ENCODE measurements at places on chromosomes 3 and 15. TPM values are rescaled to one million over a fixed set of nuclear protein-coding genes. Genes with fewer than 3 reads are reported as not detected.

- DNase-seq: no peak
Measured at GRCh38 chr3:66553441-66554113, 52.8 kb upstream of the LRIG1 start.

- peak; percentile 90 for DNase-seq
Measured at GRCh38 chr3:43389388-43390254, 103.3 kb downstream of the SNRK start.

- no peak for DNase-seq
Measured at GRCh38 chr3:64342940-64343688, 117.8 kb upstream of the PRICKLE2 start.

DNA sequence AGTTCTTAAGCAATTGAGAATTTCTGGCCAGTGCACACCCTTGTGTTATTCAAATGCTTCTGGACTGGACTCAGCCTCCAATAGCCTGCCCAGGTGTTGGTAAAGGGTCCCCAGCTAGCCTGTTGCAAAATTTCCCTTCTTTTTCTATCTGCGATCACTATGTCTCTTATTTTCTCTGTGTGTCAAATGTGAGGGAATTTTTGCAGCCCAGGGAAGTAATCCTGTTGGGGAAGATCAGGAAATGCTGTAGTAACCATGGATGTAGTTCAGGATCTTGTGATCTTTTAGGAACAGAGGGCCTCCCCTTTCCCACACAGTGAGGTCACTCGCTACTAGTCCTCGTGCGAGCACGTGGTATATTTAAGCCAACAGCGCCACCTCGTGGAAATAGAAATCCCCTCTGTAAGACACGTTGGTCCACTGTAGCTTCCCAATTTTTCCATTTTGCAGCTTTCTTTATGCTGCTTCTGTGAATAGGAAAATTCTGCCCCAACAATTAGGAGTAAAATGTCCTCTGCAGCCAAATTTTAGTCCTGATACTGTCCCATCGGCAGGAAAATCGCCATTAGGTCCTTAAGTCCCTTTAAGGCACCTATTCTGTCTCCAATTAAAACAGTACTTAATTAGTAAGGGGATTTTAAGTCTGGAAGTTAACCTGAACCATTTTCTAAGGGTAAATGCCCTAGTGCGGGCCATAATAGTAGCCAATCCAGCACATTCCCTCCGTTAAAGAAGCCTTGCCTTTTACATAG is 4.0 kb upstream of the SMCO1 start:
- DNase-seq: peak; percentile 71

DNA sequence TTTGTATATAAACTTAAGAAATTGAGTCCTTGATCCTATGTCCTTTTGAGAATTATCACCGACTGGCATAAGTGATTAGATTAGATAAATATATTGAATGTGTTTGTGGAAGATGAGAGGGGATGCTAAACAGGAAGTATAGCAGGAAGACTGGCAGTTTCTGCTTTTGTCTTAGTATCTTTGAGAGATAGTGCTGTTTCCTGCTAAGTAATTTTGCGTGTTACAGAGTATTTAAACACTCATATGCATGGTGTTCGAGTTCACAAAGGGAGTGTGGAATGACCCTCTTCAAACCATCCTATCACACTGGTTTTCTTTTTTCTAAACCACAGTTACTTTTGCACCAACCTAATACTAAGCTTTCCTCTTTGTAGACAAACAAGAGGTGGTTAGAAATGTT is 106.0 kb downstream of the KLHL25 start:
- no peak for DNase-seq

GRCh38 chr3:54970895-54971294 is 43.0 kb upstream of the LRTM1 start:
- no peak for DNase-seq

- DNase-seq: no peak
Measured at GRCh38 chr3:171374661-171375285, 85.4 kb downstream of the TNIK start.

DNA sequence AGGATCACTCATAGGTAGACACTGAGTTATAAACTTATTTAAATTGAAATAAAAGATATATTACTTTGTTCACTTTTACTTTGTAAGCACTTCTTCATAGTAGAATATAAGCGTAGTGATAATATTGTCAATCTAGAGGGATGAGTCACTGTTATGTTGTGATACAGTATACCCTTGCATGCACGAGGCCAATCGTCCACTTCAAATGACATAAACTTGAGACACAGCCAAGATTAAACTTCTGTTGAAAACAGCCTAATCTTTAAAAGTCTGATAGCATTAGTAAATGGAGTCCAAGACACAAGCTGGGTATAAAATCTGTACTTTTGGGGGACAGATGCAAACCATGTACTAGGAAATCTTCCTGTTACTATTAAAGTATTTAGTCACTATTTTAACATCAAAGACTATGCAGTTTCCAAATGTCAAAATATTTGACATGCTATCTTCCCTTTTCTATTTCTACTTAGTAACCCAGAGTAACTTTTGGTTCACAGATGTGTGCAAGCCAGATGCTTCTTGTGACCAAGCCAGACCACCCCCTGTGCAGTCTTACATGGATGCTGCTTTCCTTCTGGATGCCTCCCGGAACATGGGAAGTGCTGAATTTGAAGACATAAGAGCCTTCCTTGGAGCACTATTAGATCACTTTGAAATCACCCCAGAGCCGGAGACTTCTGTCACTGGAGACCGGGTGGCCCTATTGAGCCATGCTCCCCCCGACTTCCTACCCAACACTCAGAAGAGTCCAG is 85.3 kb downstream of the PIK3R4 start:
- DNase-seq: no peak

DNA sequence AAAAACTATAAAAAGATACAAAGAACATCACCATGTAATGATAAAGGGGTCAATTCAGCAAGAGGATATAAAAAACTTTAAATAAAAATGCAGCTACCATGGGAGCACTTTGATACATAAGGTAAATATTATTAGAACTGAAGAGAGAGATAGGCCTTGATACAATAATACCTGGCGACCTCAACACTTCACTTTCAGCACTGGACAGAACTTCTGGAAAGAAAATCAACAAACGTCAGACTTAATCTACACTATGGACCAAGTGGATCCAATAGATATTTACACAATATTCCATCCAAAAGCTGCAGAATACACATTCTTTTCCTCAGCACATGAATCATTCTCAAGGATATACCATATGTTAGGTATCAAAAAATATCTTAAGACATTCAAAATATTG is 42.0 kb downstream of the WDR49 start:
- DNase-seq: no peak

- DNase-seq: no peak
Measured at GRCh38 chr3:2363854-2364253, 265.2 kb downstream of the CNTN4 start.

GRCh38 chr3:172820492-172820891 is 70.0 kb downstream of the ECT2 start:
- no peak for DNase-seq

- no peak for DNase-seq
Measured at GRCh38 chr3:63274359-63274758, 3.7 kb upstream of the SYNPR start.

DNA sequence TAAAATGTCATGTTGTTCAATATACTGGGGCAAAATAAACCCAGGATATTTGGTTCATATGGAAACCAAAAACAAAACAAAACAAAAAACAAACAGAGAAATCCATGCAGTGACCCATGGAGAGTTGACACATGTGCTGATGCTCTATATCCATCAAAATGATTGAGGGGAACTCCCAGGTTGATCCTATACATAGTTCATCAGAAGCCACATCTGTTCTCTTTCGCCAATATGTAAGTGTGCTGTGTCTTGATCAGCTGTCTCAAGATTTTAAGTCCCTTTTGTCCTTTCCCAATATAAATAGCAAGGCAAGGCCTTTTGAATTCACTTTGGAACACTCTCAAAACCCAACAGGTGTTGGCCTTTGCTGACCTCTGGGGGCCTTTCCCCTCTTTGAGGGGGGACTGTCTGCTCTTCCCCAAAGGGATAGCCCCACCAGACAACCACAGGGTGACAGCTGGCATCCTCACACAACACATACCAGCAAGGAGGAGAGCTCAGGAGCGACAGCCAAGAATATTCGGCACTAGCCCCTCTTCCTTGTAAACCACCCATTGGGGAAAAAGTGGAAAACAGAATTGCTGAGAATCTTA is 209.4 kb upstream of the CD96 start:
- DNase-seq: no peak

DNA sequence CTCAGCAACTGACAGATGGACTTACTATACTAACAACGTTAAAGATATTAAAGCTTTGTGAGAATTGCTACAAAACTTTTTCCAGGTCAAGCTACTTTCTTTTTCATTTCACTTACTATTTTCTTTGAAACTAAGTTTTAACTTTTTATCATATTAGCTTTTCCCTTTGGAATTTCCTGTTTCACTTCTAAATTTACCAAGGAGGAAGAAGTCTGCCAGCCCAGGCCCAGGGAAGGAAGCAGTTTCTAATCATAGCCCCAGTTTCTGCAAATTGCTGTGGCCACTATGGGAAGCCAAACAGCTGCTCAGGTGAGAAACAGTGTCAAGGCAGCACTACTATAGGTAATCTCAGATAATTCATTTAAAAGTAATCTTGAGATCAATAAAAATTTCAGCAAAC is 18.4 kb downstream of the CYFIP1 start:
- no peak for DNase-seq

DNA sequence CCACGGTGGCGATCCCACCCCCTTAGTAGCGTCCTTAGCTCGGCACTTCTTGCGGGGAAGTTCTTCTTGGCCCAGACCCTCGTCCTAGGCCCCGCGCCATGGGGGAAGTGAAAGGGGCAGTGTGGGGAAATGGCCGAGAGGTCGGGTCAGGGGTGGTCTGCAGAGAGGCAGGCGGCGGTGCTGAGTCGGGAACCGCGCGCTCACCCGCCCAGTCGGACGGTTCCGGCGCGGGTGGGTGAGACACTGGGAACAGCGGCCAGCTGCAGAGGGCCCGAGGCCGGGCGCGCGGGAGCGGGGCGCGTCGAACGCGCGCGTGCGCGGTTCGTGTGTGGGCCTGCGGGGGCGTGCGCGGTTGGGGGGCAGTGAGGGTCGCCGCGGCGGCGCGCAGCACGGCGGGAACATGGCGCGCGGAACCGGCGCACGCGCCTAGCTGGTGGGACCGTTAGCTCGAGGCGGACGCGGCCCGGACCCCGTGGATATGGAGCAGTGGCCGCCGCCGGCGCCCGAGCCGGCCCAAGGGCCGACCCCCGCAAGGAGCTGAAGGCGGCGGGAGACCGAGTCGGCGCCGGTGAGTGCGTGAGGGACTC is 246.9 kb downstream of the GOLGA6L6 start:
- peak; percentile 38 for DNase-seq

GRCh38 chr3:128083980-128084674 is 31.9 kb downstream of the SEC61A1 start:
- no peak for DNase-seq

The RETNLB gene
- not detected for total RNA-seq

The SLC51A gene
- not detected for total RNA-seq

The RBPMS2 gene
- total RNA-seq: not detected

The MED12L gene
- total RNA-seq: 2.2 TPM

The POMGNT2 gene
- total RNA-seq: 6.9 TPM

The SERPINI1 gene
- total RNA-seq: 2.6 TPM

The ASB14 gene
- not detected for total RNA-seq

The CLDN1 gene
- not detected for total RNA-seq

The TGM4 gene
- total RNA-seq: not detected

The PAQR5 gene
- not detected for total RNA-seq

The RBM5 gene
- total RNA-seq: 202 TPM

The ADAMTS9 gene
- total RNA-seq: not detected
